ENCODE measurements at places on chromosomes 7 and 10. TPM values are rescaled to one million over a fixed set of nuclear protein-coding genes. Genes with fewer than 3 reads are reported as not detected.

- DNase-seq: no peak
Observed at GRCh38 chr7:131896165-131896863, 339.9 kb upstream of the PODXL start.

DNA sequence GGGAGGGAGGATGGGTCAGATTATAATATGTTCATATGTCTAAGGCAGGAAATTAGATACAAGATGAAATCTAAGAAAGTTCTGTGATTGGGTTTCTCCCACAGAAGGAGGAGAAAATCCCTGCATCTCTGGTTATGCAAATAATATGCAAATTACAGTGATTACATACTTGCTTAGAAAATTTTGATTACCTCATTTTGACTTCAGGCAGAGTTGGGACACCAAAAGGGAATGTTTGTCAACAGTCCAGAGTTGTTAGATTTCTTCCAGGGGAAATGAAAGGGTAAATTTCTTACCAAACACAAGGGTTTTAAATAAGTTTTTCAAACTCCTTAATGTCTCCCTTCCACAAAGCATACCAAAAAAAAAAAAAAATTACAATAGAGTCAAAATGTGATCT is 101.4 kb upstream of the STEAP1B start:
- DNase-seq: no peak

DNA sequence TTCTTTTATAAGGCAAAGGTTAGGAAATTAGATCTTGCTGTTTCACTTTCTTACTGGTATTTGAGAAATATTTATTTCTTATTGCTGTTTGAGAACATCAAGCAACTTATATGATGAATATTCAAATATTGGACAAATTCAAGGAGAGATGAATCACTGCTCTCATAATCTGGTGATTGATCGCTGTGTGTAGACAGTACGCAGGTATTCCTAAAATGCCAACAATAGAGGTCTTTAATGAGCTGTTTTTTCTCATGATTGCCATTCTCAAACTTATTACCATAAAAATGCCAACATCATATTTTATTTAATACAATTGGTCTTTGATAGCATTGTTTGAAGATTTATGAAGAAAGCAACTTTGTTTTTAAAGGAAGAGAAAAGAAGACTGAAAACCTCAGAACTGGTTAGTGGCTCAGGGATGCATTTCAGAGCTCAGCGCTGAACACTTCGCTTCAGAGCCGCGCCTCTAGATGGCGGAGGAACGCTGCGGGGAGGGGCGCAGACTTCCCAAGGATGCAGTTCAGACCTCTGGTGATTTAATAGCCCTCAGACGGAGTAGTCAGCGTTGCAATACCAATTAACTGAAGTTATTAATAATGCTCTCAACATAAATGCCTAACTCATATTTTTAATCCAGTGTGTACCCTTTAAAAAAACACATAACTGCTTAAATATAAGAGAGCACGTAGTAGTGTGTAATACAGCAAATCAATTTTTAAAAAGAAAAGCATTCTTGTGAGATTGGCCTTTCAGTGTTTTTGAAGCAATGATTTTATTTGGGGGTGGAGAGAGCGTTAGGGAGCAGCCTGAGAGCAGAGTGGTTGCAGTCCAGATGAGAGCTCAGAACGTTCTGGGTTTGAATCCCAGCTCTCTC is 38.5 kb upstream of the STEAP4 start:
- DNase-seq: peak; percentile 52

DNA sequence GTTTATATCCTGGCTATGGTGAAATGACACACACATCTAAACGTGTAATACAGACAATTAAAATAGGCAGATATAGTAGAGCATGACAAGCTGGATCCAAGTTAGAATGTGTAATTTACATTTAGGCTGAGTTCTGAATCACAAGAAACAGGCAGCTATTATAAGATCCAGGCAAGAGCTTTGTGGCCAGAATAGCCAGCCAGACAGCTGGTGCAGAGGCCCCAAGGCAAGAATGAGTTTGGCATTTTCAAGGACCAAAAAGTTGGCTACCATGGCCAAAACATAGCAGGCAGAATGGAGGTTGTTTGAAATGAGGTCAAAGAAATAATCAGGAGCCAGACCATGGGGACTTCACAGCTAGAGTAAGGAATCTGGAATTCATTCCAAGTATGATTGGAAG is 281.7 kb downstream of the MTERF1 start:
- no peak for DNase-seq

DNA sequence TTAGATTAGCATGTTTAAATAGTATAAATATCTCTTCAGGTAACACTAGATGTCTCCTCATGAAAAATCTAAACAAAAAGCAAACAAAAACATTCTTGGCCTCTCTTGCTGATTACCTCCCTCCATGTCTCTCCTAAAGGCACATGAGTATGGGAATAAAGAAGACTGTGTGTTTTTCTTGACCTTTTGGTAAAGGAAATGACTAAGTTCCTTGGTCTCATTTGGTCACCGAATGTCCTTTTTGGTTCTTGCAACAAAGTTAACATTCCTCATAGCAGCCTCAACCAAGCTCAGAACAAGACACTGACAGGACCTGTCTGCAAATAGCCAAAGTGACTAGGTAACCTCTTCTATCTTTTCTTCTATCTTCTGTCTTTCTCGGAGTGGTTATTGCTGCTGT is 35.5 kb downstream of the POM121L12 start:
- no peak for DNase-seq

GRCh38 chr7:117323851-117324711 is 1.2 kb upstream of the WNT2 start:
- peak; percentile 45 for DNase-seq

DNA sequence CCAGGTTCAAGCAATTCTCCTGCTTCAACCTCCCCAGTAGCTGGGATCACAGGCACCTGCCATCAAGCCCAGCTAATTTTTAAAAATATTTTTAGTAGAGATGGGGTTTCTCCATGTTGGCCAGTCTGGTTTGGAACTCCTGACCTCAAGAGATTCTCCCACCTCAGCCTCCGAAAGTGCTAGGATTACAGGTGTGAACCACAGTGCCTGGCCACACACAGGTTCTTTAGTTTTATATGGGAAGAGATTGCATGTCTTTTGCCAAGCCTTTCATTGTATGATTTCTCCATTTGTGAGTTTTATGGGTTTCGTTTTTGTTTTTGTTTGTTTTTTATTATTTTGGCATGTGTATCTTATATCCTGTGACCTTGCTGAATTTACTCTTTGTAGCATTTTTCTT is 40.9 kb downstream of the C1GALT1 start:
- DNase-seq: no peak

DNA sequence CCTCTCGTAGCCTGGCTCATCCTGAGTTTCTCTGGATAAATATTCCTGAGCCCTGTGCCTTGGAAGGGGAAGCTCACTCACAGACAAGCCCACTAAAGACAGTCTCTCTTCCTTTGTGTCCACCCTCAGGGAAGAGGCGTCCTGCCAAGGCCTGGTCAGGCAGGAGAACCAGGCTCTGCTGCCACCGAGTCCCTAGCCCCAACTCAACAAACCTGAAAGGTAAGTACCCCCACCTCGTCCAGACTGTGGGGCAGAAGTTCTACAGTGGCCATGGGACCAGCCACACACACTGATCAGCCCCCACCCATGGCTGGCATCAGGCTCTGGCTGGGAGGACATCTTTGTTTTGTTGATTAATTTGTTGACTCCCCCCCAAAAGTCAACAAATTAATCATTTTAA is 2.8 kb downstream of the GPR15LG start:
- DNase-seq: no peak

- no peak for DNase-seq
Observed at GRCh38 chr10:35027567-35027966, 62.6 kb downstream of the CUL2 start.

GRCh38 chr7:103929901-103930311 is 59.6 kb downstream of the RELN start:
- DNase-seq: no peak

- no peak for DNase-seq
Observed at GRCh38 chr10:121578965-121579364, 19.3 kb downstream of the FGFR2 start.

DNA sequence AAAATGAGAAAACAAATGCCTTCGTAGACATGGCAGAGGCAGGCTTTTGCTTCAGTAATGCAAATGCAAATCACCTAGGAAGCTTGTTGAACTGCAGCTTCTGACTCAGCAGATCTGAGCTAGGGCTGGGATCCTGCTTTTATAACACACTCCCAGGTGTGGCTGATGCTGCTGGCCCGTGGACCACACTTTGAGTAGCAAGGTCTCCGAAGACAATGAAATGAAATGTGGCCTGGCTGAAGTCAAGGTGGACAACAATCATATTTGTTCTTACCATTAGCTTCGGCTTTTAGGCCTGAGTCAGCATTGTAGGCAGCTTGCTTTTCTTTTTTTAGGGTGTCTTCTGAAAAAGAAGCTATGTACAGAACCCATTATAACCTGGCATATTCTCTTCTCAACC is 26.3 kb downstream of the COL17A1 start:
- no peak for DNase-seq

- DNase-seq: no peak
Observed at GRCh38 chr7:23204241-23204640, 22.4 kb downstream of the NUP42 start.

DNA sequence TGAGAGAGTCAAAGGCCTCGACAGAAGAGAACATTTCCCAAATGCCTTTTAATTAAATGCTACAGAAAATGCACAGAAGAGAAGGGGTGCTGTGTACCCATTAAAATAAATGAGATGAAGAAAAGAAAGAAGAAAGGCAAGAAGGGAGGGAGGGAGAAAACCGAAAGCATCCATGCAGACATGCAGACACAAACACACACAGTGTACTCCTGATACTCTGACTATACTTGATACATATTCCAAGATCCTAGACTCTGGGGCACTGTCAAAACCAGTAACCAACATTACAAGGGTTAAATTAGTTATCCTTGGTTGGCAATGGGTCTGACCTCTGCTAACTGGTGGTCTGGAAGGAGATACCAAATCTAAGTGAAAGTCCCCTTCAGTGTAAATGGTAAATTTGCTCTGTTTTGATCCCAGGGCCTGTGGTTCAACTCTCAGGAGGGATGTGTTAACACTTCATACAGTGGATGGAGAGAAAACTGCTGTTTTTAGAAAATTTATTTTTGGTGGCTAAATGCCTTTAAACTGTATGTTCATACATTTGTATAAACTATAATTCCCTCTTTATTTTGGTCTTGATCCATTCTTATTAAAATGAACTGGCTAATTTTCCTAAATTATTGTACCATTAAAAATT is 241.3 kb downstream of the GLI3 start:
- no peak for DNase-seq

Gene FFAR4
- polyA plus RNA-seq: not detected

Gene CPA4
- polyA plus RNA-seq: 1.5 TPM

Gene GATA3
- polyA plus RNA-seq: 0.12 TPM
